AG08396 (cell line): ENCODE measurements at places on chromosomes 2 and 18.
A peak's percentile ranks its signal among the peaks of the same experiment; 100 is the strongest.

- no peak for DNase-seq
Measured at GRCh38 chr2:205661281-205661680, 21.0 kb upstream of the NRP2 start.

DNA sequence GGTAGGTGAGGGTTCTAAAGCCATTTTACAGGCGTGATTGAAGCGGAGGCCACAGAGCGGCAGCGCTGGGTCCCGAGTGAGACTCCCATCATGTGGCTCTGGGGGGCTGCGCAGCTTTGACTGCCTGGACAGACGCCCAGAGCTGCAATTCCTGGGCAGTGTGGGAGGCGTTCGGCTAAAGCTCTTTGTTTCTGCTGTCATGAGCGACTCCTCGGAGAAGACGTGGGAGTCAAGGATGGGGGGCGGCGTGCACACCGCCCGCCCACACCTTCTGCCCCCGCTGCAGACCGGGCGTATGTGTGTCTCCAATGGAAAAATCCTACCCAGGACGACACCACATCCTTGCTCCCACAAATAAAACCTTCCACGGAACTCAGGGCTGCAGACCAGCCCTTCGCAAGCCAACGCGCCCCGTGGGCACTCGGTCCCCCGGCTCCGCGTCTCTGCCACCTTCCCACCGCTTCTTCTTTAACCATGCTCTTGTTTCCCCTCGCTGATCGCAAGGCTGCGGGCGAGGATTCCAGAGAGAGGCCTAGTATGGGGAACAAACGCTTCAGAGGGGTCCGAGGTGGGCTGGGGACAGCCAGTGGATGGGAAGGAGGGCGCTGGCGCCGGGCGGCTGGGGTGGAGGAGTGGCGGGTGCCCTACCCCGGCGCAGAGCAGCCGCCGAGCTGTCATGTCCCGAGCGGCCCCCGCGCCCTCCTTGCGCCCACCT, 680 bp upstream of the LBH start:
- DNase-seq = peak; percentile 54

DNA sequence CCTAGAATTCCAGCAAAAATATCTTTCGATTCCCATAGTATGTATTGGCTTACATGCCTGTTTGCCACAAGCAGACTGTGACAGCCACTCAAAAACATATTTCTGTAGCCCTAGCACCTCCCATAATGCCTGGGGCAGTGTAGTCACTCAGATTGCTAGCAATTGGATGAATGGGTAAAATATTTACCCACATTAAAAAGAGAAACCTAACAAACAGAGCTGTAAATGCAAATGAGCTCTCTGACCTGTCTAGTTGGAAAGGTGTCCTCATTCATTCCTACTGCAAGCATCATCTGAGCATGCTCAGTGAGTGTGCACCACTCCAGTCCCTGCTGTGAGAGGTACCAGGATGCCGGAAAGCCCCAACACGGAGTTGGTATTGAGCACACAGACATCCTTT, 234.0 kb upstream of the RAB12 start:
- no peak for DNase-seq

GRCh38 chr2:170177950-170178781, at the start of gene MYO3B:
Gene MYO3B, plus strand, starts transcription at chr2:170178147. Its CDS starts 141 bp downstream, at chr2:170178288.
- DNase-seq = no peak

DNA sequence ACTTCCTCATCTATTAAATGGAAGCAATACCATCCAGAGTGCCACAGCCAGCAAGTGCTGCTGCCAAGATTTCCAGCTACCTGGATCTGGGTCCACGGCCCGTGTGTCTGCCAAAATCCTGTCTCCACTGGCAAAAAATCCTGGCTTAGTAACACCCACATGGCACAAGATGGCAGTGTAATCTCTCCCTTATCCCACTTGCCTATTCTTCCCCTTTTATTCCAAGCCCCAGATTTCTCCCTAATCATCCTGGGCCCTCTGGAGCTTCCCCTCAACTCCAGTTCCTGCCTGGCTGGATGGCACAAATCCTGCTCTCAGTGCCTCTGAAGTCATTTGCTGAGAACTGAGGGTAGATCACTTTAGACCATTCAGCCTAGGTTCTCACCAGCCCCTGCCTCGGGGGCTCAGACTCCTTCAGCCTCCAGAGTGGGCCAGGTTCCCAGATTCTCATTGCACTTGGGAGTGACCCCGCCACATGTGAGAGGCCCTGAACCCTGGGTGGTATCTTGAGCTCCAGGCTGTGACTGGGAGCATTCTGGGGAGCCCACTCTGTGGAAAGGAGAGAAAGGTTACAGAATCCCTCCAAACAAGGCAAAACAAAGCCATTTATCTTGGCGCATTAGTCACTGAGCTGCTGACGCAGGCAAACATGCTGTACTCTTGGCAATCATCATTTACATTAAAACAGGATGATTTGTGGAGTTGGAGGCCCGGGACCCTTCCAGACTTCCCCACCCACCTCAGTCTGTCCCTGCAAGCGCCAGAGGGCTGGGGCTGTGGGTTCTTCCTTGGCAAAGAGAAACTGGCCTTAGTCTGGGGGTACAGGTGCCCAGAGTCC, 325.8 kb downstream of the DYSF start:
- no peak for DNase-seq

DNA sequence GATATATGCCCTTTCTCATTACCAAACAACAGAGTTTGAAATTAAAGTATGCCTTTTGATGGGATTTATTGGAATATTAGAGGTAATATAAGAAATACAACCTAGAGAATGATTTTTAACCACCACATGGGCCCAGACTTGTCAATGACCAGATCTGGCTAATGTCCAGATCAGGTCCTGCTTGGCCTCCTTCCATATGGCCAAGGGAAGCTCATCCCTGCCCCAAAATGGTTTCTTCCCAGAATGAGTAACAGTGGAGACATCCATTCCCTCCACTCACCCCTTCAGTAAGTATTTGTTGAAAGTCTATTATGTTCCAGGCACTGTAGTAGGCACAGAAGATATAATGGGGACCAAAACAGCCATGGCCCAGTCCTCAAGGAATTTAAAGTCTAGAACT, 54.9 kb downstream of the ANTXR1 start:
- DNase-seq = no peak

DNA sequence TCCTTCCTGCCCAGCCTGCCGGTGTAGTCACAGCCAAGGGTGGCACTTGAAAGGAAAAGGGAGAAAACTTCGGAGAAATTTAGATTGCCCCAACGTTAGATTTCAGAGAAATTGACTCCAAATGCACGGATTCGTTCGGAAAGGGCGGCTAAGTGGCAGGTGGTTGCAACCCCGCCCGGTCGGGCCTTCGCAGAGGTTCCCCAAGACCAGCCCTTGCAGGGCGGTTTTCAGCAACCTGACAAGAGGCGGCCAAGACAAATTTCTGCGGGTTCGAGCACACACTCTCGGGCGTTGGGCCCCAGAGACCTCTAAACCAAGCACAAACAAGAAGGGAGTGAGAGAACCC, 4.8 kb downstream of the ONECUT2 start:
- DNase-seq = no peak

- peak; percentile 59 for DNase-seq
Measured at GRCh38 chr2:72915907-72916742, 1.2 kb upstream of the EMX1 start.

DNA sequence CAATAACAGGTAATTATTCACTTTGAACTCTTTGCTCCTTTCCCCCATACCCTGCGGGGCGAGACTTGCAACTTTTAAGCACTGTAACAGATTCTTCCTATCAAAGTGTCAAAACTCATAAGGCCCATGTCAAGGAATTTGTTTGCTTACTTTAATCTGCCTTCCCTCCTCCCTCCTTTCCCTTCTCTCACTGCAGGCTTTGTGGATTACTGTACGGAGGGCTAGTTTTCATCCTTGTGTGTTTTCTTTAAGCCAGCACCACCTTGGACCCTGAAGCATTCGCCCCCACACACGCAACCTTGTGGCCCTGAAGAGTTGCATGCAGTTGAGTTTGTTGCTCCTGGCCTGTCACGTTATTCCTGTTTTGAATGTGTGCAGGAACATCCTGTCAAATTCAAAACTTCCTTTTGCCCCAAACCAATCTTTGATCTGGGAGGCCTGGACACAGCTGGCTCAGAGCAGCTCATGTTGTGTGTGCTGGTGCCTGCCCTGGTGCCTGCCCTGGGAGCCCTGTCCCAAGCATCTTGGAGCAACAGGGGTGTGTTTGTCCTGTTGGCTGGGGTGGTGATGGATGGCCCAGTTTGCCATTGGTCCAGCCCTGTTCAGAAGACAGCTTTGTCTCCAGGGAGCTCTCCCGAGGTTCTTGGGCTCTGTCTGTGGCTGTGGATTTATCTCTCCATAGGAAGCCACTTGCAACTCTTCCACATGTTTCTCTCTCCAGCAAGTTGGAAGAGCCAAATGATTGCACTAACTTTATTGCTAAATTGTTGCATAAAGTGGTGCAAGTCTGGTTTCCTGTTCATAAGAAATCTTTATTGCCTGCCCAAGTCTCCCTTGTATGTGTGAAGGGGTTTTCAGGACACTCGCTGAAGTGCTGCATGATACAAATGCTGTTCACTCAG, 199.6 kb downstream of the VAPA start:
- no peak for DNase-seq

DNA sequence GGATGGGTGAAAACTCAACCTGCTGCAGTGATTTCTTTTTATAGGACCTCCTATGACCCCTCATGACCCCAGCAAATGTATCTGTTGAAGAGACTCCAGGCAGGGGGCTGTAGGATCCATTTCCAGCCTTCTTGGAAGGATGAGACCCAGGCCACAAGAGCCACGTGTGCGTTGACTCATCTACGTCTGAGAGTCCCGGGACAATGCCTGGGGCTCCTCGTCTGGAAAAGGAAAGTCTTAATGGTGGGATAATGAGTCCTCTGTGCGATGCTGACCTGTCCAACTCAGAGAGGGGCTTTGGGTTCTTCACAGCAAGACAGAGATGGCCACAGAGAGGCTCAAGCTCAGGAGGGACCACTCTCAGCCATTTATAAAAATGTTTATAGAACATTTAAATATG, 80.8 kb downstream of the SMIM21 start:
- no peak for DNase-seq

- no peak for DNase-seq
Measured at GRCh38 chr2:4053769-4054493, 350.6 kb downstream of the DCDC2C start.

- DNase-seq = no peak
Measured at GRCh38 chr2:104861351-104862057, 7.6 kb downstream of the POU3F3 start.

GRCh38 chr2:183292028-183292427, 167.8 kb downstream of the NUP35 start:
- DNase-seq = no peak

- no peak for DNase-seq
Measured at GRCh38 chr18:61738488-61738887, 154.3 kb downstream of the RNF152 start.

GRCh38 chr18:23387265-23387664, 65.8 kb upstream of the RIOK3 start:
- DNase-seq = no peak

DNA sequence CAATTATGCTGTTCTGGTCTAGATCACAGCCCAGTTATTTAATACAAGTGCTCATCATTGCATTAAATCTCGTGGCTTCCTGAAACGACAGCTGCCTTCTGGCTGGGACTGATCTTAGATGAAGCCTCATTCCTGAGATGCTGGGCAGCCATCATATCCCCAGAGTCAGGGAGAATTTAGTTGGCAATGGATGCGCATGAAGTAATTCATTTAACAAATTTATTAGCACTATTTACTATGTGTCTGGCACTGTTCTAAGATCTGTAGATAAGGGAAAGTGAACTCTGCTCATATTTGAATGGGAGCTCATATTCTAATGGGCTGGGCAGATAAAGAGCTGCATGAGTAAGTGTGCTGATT, 244.7 kb downstream of the KCNS3 start:
- DNase-seq = no peak

DNA sequence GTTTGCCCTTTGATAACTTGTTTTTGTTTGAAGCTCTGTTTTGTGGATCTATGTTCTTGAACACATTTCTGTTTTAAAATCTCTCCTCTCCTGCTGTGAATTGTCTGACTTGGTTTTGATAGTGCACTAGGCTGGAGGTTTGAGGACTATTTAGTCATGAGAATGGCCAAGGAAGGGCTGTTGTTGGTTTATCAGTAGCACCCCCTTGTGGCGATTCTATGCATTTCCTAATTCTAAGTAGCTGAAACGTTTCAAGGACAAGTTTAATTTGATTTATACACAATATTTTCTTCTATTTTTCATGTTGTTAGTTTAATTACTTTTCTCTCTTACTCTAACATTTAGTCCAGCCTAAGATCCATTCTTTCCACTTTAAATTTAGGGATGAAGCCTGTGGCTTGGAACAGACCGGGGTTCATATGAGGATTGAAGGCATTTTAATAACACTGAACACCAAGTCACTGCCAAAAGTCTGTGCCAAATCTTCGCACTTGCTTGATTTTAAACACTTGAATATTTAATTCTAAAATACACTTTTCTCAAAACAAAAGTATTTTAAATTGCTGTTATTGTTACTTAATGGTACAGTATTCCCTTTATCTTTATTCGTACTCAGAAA, 166.0 kb downstream of the SOCS6 start:
- DNase-seq = peak; percentile 65

DNA sequence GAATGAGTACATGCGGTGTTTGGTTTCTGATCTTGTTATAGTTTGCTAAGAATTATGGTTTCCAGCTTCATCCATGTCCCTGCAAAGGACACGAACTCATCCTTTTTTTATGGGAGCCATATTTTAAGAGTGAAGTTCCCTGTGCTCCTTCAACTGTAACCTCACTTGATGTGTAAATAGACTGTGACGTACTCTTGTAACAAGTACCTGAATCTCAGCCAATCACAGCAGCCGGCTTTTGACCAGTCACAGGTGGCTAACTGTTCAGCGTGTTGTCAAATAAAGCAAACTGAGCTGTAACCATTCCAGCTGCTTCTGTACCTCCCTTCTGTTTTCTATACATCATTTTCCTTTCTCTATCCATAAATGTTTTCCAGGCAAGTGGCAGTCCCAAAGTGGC, 774.3 kb upstream of the HS6ST1 start:
- DNase-seq = no peak

DNA sequence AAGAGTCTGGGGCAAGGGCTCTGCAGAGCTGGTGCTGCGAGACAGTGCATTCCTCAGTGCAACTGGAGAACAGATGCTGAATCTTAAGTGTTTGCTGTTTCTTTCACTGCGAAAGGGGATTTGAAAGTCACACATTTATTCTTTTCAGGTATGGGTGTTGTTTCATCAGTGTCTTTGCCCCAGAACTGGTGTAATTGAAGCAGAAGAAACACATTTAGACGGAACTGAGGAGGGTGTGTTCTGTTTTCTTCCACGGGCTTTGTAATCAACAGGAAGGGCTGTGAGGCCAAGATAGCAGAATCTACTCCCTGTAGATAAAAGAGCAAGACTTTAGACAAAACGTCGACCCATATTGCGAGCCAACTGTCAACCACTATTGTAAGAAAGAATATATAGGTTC, 151.9 kb downstream of the EPHA4 start:
- DNase-seq = no peak
